Fibroblast of the aortic adventitia (primary cell): ENCODE measurements at places on chromosomes 3 and 15.

GRCh38 chr3:169965562-169966427 is 812 bp upstream of the SEC62 start:
- DNase-seq: no peak

DNA sequence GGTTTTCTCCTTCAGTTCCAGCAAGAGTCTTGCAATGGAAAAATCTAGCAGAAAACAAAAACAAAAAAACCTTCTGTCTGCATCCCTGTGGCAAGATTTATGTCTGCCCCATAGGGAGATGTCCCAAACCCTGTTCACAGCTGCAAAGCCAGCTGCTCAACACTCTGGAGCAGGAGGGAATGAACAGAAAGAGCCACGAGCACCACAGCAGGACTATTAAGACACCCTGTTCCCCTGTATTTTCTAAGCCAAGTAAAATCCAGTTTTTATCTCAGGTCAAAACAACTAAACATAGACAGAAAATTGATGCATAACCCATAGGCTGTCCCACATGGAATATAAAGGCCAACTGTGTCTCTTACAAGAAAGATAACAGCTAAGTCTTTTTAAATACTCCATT is 357.9 kb downstream of the LSAMP start:
- DNase-seq: no peak

GRCh38 chr3:56928379-56929068 is 126.8 kb upstream of the ARHGEF3 start:
- DNase-seq: peak; percentile 55

- DNase-seq: peak; percentile 93
Measured at GRCh38 chr3:4322635-4323034, 19.5 kb downstream of the SETMAR start.
